Caki2 (cell line): ENCODE measurements at places on chromosomes 11 and 22. TPM values are rescaled to one million over a fixed set of nuclear protein-coding genes. Genes with fewer than 3 reads are reported as not detected.

DNA sequence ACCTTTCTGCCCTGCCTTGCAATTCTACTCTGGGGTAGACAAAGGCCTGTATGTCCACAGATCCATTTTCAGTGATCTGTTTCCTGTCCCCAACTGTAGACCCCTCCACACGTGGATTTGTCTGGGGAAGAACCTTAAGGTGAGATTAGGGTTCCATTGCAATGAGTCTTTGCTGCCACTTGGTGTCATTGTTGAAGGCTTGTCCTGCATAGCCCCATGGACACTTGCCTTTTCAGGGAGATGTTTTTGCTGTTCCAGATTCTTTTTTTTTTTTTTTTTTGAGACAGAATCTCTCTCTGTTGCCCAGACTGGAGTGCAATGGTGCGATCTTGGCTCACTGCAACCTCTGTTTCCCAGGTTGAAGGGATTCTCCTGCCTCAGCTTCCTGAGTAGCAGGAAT is 21.8 kb downstream of the SERPING1 start:
- no peak for DNase-seq

DNA sequence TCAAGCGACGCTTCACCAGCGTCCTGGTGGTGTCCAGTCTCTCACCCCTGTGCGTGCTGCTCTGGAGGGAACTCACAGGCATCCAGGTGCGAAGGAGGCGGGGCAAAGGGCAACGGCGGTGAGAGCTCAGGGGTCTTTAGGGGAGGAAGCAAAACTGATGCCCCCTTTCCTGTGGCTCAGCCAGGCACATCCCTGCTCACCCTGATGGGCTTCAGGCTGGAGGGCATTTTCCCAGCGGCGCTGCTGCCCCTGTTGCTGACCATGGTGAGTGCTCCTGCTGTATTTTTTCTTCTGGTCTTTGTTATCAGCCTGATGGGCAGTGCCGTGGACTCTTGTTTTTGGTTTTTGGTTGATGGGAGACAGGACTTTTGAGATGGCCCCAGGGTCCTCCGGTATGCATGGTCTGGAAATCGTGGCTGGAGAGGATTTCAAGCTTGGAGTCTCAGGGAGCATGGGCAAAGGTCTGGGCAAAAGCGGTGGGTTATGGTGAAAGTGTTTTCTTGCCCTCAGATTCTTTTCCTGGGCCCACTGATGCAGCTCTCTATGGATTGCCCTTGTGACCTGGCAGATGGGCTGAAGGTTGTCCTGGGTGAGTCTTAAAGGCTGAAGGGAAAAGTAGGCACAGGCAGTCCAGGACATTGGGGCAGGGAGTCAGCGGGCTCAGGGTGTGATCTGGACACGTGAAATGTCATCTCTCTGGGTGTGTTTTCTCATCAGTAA is 695 bp downstream of the RCE1 start:
- no peak for DNase-seq

MYRF gene
- 2.5 and 7.4 TPM in 2 replicates for total RNA-seq

CD3G gene
- total RNA-seq, result not detected in 2 replicates
